ENCODE measurements at places on chromosomes 6 and 20.

DNA sequence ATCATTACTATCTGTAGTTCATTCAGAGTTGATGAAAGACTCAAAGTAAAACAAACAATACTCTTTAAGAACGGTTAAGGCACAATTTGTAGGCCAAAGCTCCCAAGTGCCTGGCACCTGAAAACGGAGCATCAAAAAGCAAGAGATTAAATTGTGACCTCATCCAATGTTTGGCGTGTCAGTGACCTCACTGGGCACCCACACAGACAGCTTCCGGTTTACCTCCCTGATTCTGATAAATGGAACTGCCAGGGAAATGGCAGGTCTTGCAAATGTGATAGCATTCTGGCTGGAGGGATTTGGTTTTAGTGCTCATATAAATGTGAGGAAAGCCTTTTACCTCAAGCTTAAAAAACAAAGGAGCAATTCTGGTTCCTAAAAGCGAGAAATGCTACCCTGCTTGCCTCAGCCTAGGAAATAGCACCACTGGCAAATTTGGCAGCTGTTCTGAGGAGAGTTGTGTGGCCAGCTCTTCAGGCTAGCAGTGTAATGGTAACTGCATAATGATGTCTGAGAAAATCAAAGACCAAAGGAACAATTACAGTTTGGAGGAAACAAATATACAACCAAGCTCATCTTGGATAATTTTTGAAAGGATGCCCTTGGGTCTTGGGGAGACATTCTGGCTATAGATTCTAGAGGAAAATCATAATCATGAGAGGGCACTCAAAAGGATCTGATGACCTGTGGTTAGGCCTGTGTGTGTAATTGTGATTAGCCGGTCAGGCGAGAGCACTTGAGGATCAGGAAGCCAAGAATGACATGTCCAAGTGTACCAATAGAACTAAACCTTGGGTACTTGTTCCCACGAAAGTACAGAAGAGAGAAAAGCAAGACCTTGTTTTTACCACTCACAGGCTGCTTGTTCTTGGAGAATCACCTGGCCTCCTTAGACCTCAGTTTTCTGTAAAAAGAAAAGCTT is 174.3 kb downstream of the TFAP2B start:
- no peak for DNase-seq

GRCh38 chr20:33979094-33979493 is 14.6 kb upstream of the RALY start:
- DNase-seq = no peak

DNA sequence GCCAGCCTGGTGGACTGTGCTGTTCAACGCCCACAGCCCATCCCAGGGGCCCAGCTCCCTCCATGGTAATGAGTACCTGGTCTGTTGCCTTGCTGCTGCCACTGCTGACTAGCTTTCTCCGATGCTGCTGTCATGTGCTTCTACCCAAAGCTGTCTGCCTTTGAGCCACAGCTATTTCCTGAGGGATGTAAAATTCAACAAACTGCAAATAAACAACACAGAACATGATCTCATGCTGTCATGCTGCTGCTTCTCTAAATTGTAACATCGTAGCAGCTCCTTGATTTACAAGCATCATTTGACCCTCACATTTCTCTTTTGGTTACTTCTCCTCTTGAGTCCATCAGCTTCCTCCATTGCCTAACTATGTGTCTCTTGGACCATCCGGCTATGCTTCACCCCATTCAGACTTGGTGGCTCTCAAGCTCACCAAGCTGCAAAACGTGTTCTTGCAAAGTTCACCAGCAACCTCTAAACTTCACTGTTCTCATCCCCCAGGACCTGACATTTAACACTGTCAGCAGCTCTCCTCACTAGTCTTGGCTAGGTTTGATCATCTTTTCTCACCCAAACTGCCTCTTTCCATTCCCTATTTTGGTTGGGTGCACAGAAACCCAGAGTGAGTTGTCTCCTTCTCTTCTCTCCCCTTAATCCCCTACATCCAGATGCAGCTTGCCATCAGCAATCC is 54.6 kb downstream of the FYN start:
- DNase-seq = no peak

- DNase-seq = no peak
These were observed 113.7 kb upstream of the GGTLC1 start for GRCh38 chr20:24102290-24102689.

DNA sequence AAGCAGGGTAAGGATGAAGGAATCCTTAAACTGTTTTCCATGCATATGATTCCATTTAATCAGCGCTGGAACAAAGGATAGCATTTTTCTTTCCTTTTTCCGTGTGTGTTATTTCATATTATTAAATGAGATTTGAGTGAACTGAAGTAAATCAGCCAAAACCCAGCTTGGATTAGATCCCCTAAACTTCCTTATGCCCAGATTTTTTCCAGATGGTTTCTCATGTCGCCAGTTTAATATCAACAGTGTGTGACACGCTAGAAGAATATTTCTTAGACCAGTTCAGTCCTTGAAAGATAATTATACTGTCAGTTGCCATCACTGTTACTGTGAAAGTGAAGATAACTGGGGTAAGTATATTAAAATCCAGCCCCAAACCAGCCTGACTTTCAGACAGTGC is 1009.4 kb downstream of the KIF16B start:
- no peak for DNase-seq
